Renal pelvis (tissue), 12 donors: ENCODE measurements at places on chromosomes 12 and 14.

GRCh38 chr12:53994264-53995001, 5.5 kb upstream of the HOXC9 start:
- no peak for DNase-seq

DNA sequence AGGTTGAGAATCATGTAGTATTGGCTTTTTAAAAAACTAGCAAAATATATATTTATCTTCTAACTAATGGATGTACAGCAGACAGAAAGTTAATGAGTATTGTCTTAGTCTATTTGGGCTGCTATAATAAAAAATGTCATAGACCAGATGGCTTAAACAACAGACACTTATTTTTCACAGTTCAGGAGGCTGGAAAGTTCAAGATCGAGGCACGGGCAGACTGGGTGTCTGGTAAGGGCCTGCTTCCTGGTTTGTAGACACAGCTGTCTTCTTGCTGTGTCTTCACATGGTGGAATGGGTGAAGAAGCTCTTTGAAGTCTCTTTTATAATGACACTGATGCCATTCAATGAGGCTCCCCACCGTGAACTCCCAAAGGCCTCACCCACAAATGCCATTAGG, 70.1 kb upstream of the KRR1 start:
- DNase-seq = no peak

GRCh38 chr12:75471902-75472890, 8.4 kb upstream of the GLIPR1 start:
- no peak for DNase-seq

DNA sequence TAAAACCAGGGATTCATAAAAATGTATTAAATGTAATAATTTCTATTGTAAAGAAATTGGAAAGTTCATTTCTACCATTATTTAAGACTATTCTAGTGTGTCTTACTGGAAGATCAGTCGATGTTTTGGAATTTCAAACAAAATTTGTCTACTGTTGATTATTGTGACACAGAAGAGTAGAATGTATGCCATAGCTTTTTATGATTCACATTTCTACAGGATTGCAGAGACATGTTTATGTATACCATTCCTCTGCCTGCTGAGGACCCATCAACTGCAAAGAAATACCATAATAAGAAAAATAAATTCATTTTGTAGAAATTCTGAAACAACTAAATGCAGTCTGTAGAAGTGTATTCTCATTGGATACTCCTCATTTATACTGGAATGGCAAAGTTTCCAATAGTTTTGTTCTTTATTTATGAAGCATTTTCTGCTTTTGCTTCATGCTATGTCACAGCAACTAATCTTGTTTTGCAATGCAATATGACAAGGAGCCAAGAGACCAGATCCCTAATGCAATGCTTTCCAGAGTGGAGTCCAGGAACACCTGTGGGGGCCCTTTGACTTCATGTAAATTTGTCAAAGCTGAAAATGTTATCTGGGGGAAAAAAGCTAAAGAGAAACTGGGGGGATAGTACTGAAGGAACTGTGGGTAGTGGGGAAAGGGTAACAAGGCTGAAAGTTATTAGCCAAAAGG, 172.9 kb upstream of the LRIG3 start:
- no peak for DNase-seq

- DNase-seq = peak; percentile 83
These were observed 93.3 kb downstream of the NINJ2 start for GRCh38 chr12:569803-570434.

DNA sequence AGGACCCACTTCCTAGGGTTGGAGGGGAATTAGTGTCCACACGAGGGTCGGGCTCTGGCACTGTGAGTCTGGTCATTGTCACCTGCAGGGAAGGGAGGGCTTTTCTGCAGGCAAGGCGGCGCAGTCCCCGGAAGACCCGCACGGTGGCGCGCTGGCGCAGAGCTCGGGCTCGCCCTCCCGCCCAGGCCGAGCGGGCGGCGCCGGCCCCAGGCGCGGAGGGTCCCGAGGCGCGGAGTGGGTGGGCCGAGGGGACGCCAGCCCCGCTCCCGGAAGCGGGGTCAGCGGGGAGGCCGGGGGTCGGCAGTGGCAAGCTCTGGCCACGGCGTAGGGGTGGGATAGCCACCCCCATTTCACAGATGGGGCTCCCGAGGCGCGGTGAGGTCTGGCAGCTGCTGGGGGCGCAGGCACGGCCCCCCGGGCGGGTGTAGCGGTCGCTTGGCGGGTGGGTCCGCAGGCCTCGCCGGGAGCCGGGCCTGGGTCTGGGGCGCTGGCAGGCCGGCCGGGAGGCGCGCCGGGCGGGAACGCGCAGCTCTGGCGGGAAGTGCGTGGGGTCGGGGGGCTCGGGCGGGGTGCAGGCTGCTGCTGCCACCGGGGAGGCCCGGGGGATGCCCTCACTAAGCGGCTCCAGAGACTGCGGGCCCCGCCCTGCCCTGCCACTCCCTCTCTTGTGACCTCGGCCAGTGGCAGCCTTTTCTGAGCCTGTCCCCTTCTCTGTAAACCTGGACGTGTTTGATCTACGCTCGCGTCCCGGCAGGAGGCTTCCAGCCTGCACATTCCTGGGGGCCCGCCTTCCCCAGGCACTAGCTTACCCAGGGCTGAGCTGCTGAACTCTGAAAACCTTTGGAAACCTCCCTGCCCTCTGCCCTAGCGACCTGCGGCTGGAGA, 46.1 kb downstream of the CYP46A1 start:
- DNase-seq = no peak

DNA sequence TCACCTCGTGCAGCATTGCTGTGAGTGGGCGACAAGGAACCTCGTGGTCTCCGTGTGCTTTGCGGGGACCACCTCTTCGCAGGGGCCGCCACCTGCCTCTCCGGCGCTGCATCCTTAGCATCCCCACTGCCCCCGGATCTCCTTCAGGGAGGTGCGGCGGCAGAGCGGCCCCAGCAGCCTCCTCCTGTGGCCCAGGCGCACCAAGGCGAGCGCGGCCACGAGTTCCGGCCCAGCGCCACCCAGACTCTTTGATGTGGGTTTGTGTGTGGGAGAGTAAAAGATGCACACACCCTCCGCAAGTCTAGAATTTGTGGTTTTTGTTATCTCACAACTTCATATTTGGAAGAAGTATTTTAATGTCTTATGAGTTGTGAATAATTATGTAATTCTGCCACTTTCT, 118.8 kb upstream of the DIO3 start:
- no peak for DNase-seq

GRCh38 chr12:31479516-31480210, 111.3 kb downstream of the DENND5B start:
- DNase-seq = no peak
